Activated CD4-positive, alpha-beta T cell treated with anti-CD3 and anti-CD28 coated beads, Interleukin-2, amount 50 U/mL, for 4 hours (primary cell): ENCODE measurements at places on chromosomes 2 and 18.

DNA sequence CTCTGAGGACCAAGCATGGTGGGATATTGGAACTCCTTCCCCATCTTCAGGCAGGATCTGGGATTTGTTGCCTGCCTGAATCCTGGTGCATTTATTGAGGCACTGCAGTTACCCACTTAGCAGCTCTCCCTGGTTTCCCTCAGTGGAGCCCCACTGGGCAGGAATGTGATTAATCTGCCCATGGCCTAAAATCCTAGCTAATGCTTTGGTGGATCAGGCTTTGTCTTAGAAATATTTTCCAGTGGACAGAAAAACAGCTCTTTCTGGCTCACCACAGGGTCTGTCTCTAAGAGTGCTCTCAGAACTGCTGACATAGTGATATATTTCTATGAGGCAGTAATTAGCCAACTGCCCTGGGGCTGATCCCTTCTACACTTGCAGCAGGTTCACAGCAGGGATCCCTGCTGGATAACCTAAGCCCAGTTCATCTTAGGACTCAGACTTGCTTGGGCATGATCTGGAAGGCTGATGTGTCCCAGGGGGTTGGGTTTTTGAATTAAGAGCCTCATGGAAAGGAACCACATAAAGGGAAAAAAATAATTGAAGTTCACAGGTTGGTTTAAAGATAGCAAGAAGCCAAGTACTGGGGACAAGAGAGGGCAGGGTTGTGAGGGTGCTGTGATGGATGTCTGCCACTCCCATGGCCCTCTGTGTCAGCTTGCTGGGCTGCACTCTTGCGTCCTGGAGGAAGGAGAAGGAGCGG, 44.3 kb upstream of the ZDBF2 start:
- no peak for DNase-seq

- DNase-seq = no peak
Observed at GRCh38 chr18:36905571-36905970, 76.6 kb downstream of the KIAA1328 start.

DNA sequence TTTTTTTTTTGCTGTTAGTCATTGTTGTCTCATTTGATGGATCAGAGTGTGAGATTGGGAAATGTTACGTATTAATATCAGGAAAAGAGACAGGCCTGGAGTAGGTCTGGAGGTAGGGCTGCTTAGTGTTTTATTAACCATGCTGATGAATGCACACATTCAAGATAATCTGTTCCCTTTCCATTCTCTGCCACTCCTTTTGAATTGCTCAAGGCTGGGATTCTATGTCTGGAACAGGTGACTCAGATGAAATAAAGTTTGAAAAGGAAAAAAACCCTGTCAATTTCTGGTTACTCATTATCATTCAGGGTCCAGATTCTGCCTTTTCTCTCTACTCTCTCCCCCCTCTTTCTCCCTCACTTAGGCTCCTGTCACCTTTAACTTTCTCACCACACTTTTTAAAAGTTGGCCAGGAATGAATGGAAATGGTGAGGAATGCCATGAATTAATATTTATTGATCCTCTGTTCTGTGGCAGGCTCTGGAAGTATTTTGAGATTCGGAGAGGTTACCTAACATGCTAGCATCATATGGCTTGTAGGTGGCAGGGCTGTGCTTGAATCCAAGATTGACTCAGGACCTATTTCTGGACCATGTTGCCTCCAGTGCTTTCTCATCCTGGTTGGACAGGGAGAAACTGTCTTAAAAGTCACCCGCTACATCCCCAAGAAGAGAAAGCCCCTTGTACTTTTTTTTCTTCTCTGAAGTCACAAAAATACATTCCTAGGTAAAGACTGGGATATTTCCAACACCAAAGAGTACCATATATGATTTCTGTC, 40.2 kb downstream of the MAP4K4 start:
- DNase-seq = no peak

DNA sequence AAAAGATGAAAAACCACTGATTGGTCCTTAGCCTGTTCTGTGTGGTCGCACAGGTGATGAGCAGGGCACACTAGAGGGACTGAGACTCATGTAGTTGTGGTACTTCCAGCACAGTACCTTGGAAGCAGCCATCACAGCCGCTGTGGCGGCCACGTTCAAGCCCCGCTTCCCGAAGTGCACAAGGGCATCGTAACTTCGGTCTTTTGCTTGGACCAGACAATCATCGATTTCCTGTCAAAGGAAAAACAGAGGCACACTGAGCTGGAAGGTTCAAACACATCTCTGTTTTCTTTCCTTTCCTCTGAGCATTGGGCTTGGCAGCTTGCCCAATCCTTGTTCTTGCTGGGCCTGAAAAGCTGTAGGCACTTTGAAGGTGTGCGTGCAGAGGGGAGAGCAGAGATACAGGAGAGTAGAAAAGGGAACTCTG, 52.6 kb downstream of the MRPL35 start:
- DNase-seq = no peak

DNA sequence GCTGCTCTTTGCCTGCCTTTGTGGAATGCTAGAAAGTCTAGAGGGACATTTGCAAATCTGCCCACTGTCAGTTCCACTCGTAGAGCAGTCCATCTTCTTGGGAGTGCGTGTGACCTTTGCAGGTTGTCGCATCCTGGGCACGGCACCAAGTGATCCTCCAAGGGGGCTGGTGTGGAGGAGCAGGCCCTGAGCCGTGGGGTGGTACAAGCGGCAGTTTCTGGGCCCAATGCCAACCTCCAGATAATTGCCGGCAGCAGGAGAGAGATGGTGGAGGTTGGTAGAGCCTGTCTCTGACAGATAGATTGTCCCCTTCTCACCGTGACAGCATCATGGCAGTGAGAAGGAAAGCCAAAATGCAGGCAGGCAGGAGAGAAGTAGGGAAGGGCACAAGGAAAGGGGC, 150.7 kb upstream of the SLC14A2 start:
- DNase-seq = no peak

- DNase-seq = no peak
Observed at GRCh38 chr2:150346806-150347205, 140.7 kb downstream of the RND3 start.

GRCh38 chr2:114248648-114249047, 193.8 kb upstream of the DPP10 start:
- no peak for DNase-seq

GRCh38 chr18:37582261-37582660, 16.7 kb upstream of the CELF4 start:
- DNase-seq = no peak

- DNase-seq = no peak
Observed at GRCh38 chr2:30230497-30231211, 680 bp upstream of the LBH start.

DNA sequence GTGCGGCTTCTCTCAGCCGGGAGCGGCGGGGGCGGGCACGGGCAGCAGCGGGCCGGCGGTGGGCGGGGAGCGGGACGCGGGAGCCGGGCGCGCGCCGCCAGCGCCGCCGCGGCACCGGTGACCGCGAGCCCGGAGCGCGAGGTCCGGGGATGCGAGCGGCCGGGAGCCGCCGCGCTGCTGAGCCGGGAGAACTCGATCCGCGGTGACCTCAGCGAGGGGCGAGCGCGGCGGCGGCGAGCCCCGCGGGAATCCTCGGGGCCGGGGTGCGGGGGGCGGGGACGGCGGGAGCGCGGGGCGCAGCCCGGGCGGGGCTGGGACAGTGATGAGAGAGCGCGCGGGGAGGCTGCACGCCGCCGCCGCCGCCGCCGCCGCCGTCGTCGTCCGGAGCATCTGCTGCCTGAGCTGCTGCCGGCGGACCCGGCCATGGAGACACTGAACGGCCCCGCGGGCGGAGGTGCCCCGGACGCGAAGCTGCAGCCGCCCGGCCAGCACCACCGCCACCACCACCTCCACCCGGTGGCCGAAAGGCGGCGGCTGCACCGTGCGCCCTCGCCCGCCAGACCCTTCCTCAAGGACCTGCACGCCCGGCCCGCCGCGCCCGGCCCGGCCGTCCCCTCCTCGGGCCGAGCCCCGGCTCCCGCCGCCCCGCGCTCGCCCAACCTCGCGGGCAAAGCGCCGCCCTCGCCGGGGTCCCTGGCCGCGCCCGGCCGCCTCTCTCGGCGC, at the start of gene MTCL1:
TSS of gene MTCL1 (plus strand) at position 319 of the 723 bp plus-strand sequence. CDS start at position 424, 105 bp downstream.
- no peak for DNase-seq

GRCh38 chr2:133739039-133739438, 170.8 kb upstream of the NCKAP5 start:
- DNase-seq = no peak

DNA sequence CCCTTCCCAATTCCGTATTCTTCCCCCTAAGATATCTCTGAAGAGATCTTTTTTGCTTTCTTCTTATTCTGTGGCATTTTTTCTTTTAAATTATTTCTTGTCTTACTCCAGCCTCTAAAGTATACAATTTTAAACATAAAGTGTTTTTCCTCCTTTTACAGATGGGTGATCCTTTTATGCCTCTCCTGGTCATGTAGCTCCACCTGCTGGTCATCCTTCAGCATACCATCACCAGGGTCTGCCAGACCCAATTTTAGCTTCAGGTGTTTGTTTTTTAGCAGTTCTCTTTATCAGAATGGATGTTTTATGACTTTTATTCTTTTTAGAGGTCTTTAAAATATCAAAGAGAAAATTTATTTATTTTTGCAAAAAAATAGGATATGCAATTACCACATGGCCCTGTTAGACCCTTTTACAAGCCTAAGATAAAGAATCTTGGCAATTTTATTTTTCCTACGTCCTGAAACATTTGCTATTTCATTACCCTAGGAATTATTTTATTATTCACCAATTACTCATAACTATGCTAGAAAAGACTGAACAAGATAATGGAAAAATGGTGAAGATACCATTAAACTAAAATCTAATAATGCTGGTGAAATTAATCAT, 55.5 kb downstream of the PIGN start:
- peak; percentile 49 for DNase-seq
